ENCODE measurements at places on chromosomes 5 and 9. TPM values are rescaled to one million over a fixed set of nuclear protein-coding genes. Genes with fewer than 3 reads are reported as not detected.

NEUROG1 gene
- not detected for total RNA-seq

TLE4 gene
- 36.2 TPM for total RNA-seq

PPP1R26 gene
- 13.9 TPM for total RNA-seq

RHOBTB3 gene
- 192 TPM for total RNA-seq

GRCh38 chr9:123412171-123412820, 56.3 kb downstream of the CRB2 start:
- no peak for DNase-seq

DNA sequence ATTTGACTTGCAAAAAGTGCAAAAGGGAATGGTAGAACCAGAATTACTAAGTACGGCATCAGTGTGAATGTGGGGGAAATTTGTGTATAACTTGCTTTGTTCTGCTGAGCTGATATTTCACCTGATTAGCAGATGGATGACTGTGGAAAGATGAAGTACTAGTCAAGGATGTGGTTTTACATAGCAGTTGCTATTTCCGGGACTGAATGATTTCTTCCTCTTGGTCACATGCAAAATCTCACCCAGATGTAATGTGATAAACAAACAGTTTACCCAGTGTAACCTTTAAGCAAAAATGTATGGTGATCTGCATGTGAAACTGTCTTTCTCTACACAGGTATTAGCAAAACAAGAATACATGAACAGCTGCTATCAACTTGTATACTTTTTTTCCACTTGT, 46.1 kb downstream of the DCP2 start:
- no peak for DNase-seq

GRCh38 chr5:177443144-177443983, 3.2 kb upstream of the PRR7 start:
- no peak for DNase-seq

- DNase-seq, result no peak
Measured at GRCh38 chr9:19074836-19075235, 25.6 kb downstream of the RRAGA start.

GRCh38 chr5:169706071-169706470, 69.0 kb downstream of the DOCK2 start:
- DNase-seq, result no peak

DNA sequence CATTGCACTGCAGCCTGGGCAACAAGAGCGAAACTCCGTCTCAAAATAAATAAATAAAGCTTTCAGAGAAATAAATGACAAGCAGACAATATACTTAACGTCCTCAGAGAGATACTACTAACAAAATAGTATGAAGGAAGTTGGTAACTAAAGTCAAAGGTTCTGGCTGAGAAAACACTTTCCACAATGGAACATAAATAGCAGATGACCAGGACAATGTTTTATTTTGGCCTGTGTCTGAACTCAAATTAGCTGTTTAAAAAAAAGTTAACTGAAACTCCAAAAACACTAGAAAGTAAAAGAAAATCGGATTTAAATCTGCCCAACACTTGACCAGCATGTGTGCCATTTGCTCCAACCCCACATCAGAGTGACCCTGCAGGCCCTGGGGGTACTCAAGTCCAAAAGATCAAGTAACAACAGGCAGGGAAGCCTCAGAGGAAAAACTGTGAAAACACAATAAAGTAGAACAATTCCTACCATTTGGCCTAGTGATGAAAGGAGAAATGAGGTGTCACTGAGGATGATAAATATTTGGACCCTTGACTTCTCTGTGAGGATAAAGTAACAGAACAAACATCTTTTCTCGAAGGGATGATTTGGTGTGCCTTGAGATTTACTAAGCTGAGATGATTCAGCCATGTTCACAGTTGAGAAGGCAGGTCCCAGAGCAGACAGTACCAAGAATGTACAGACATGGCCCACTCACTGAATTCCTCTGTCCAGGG, 47.7 kb downstream of the LHFPL2 start:
- no peak for DNase-seq

DNA sequence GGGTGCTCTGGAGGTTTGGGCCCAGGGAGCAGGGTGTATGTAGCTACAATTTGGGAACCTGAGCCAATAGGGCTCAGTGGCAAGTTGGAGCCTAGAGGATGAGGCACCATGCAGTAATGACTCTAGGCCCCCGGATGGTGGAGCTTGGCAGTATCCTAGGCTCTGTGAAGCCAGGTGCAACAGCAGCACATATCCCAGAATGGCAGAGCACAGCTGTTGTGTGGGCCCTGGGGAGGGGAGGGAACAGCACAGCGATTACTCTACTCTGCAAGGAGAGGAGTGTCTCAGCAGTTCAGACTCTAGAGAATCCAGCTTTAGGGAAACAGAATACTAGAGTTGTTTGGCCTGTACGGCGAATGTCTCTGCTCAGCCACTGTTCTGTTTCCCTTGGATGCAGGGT, 56.1 kb downstream of the LRRTM2 start:
- no peak for DNase-seq

- DNase-seq, result no peak
Measured at GRCh38 chr5:23028445-23029021, 175.4 kb upstream of the CDH12 start.

GRCh38 chr5:148988328-148988727, 74.5 kb downstream of the SH3TC2 start:
- no peak for DNase-seq

GRCh38 chr5:77305956-77306355, 95.5 kb downstream of the PDE8B start:
- DNase-seq, result no peak

- no peak for DNase-seq
Measured at GRCh38 chr9:121587863-121588262, 63.6 kb upstream of the DAB2IP start.
